ENCODE measurements at places on chromosomes 5 and 9.

- DNase-seq: no peak
Observed at GRCh38 chr5:96690861-96691260, 28.7 kb downstream of the CAST start.

DNA sequence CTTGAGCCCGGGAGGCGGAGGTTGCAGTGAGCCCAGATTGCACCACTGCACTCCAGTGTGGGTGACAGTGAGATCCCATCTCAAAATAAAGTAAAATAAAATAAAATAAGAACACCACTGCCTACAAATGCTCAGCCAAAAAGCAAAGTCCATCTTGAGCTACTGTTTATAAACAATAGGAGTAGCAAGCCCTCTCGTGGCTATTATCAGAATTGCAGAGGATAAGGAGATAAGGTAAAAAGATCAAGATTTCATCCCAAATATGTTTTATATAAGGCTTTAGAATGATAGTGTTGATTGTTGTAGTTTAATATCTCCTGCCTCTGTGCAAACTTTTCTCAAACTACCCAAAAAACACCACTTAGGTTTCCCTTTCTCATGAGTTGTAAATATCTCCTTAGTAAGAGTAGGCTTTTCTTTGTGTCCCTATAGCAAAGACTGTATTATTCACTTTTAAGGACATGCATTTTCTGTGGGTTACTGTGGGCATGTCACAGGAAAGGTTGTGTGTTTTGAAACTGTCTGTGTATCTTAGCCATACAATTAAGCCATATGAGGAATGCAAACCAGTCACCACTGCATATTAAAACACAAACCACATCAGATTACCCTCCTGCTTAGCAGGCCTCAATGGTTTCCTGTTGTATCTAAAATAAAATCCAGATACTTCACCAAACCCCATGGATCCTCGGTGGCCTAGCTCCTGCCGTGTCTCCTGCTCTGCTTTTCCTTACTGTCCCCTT lies 31.8 kb upstream of the CKS2 start:
- peak; percentile 66 for DNase-seq

- no peak for DNase-seq
Observed at GRCh38 chr5:160921423-160922285, 69.6 kb upstream of the ATP10B start.

DNA sequence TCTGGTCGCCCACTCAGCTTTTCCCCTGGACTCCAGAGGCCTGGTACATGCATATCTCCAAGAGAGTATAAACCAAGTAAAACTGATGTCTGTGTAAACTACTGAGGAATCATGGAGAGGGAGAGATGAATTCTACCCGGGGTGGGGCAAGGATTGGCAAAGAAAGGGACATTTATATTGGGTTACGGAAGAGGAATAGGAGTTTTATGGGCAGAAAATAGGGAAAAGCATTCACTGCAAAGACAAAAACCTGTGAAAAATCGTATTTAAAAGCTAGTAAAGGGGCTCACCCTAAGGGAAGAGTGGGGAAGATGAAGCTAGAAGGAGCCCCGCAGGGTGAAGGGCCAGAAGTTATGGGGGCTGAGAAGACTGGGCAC lies 248.0 kb upstream of the KLF4 start:
- no peak for DNase-seq

- DNase-seq: peak; percentile 80
Observed at GRCh38 chr9:27861887-27862286, 288.6 kb upstream of the C9orf72 start.

DNA sequence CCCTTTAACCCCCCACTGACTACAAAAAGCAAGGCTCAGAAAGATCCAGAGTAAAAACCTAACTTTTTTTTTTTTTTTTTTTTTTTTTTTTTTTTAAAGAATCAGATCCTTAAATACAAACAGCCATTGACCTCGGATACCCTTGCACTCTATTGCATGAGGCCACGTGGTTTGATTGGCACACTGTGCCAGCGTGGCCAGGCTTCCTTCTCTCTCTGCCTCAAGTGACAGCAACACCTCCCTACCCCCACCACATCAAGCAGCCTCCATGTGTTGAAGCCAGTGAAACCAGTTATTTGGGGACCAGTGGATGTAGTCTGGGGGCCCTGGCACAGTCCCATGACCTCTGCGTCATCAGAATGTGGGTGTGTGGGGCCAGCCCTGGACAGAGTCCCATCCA lies 71.4 kb downstream of the OTULIN start:
- DNase-seq: no peak

DNA sequence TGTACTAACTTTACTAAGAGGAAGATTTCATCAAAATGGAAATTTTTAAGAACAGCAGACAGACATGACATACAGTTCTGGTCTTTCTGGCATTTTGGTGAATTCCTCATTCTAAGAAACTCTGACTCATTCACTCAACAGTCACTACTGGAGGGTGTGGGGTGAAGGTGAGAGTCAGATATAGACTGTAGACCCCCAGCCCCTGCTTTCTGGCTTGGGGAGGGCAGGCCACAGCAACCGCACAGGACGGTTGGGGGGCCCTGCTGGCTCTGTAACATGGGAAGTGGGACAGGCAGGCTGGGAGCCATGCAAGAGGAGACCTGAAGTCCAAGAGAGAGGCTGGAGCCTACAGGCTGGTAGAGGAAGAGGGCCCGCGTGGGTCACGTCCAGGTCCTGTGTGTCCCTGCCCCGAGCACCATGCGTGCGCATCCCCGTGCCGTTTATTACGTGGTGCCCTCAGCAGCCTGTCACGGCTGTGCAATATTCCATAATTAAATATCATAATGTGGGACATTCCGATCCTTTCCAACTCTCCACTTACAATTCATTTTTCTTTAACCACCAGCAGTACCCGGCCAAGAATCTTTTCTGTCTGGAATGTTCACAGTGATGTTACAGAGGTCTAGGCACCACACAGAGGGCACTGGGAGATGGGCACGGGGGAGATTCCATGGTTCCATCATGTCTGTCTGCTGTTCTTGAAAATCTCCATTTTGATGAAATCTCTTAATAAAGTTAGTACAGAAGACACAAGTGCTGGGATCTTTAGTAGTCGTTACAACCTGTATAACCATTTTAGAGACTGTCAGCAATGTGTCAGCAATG lies 75.5 kb downstream of the SEMA4D start:
- peak; percentile 84 for DNase-seq

DNA sequence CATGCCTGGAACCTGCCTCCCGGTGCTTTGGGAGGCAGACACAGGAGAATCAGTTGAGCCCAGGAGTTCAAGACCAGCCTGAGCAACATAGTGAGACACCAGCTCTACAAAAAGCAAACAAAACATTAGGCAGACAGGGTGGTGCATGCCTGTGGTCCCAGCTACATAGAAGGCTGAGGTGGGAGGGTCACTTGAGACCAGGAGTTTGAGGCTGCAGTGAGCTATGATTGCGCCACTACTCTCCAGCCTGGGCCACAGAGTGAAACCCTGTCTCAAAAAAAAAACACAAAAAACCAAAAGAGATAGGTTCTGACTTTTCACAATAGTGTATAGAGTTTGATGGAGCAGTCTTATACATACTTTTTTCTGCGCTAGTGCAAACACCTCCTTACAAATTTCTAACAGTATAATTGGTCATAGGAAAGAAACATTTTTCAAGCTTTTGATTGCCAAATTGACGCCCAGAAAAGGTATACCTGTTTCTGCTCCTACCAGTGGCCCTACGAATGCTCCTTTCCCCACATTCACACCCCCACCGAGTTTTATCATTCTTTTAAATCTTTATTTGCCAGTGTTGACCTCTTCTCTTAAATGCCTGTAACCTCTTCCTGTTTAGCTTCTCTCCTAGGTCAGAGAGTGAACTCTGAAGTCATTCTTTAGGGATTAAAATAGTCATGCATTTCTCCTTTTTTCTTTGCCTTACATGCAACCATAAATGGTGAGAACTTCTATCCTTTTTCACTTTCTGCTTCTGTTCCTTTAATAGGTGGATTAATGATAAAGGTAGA lies 7.5 kb downstream of the DOCK8 start:
- DNase-seq: no peak

DNA sequence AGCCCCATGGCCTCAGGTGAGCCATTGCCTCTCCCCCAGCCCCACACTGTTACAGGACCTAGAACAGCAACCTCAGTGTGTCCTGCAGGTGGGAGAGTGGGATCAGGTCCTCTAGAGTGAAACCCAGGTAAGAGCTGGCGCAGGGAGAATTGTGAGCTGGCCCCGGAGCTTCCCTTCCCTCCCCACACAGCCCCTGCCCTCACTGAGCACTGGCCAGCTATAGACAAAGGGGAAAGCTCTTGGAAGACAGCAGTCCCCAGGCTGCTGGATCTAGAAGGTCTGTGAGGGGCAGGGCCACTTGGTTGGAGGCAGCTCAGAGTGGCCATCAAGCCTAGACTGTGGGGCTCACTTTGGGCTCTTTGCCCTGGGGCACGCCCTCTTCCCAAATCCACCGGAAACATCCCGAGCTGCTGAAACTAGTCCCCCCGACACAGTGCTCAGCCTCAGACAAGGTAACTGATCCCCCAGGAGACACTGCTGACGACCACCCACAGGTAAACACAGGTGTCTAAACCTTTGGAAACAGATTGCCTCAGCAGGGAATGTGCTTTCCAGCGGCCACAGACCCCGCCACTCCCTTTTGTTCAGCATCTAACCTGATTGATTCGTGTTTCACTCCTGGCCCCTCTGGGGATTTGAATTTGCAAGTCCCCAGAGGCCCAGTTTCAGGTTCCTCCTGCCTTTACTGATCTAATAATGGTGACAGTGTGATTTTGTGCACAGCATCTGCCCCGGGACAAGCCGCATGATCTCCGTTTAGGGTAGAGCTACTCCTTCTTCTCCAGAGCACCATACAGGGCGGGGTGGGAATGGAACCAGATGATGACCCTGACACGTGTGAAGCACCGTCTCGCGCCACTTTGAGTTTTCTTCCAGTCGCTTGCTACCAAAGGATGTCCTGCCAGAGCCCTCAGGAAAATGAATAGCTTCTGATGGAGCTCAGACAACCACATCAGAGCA lies 42.2 kb upstream of the ADAMTS2 start:
- DNase-seq: no peak

- no peak for DNase-seq
Observed at GRCh38 chr5:56479696-56480077, 246.6 kb upstream of the ANKRD55 start.

GRCh38 chr9:70389621-70390266 lies 24.7 kb downstream of the KLF9 start:
- DNase-seq: peak; percentile 42

- no peak for DNase-seq
Observed at GRCh38 chr5:108523360-108523759, 141.5 kb upstream of the FBXL17 start.

GRCh38 chr9:136081113-136081825 lies 13.8 kb downstream of the NACC2 start:
- no peak for DNase-seq

DNA sequence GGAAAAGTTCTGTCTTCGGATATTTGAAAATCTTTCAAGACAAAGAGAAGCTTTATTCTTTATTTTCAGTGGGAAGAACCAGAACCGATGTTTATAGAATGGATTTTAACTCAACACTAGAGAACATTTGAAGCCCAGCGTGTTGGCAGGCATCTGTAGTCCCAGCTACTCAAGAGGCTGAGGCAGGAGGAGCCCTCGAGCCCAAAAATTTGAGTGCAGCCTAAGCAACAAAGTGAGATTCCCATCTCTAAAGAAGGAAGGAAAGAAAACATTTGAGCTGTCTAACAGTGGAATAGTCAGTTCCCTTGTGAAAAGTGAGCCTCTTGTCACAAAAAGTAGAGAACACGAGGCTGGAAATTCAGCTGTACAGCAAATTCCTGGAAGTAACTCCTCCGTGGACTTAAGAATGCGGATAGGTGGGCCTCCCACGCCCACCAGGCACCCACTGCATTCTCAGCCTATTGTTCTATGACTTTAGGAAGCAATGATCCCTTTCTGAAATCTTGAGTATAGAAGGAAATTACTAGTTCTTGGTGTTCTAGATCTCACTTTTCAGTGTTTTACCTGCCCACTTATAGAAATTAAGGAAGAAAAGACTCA lies 2.3 kb upstream of the PTPDC1 start:
- DNase-seq: no peak

- no peak for DNase-seq
Observed at GRCh38 chr9:129486756-129487657, 133.9 kb downstream of the C9orf50 start.

- DNase-seq: no peak
Observed at GRCh38 chr5:111147502-111147901, 55.4 kb downstream of the WDR36 start.

- no peak for DNase-seq
Observed at GRCh38 chr5:27727254-27727653, 688.9 kb upstream of the CDH9 start.

DNA sequence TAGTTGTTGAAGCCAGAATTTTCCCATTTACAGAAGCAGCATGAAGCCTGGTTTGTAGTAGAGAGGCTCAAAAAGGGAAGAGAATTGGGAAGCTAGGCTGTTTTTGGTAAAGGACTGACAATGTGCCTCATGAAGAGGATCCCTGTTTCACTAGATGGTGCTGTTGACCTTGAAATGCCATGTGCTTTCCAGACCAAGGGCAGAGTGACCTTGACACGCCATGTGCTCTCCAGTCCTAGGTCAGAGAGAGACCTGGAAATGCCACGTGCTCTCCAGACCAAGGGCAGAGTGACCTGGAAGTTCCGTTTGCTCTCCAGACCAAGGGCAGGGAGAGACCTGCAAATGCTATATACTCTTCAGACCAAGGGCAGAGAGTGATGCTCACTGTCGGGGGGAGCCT lies 32.0 kb downstream of the UNC13B start:
- DNase-seq: no peak

DNA sequence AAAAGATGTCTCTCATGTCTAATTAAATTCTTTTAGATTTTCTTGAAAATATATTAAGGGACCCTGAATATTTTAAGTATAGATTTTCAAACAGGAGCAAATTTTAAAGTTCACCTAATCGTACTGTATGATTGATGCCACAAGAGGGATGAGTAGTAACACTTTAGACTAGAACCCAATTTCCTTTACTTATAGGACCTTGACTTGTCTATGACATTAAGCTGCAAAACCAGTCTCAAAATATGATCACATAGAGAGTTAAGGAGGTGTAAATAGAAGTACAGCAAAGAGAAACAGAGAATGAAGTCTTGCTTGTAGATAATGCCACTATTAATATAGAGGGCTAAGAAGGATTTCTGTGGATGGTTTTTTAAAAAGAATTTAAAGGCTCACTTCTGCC lies 312.9 kb upstream of the PRR16 start:
- no peak for DNase-seq

DNA sequence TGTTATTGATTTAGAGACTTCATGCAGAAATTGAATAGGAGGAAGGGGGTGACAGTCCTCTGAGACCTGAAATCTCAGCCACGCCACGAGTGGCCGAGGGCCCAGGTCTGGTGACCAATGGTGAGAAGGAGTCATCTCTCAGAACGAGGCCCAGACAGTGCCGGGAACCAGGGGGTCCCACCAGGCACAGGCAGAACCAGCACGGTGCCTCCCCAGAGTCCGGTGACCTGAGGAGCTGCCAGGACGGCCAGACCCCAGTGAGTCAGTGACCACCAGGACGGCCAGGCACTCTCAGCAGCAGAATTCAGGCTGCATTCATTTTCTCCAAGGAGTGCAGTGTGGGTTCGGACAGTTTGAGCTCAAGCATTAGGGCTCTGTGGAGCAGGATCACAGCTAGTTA lies 43.8 kb upstream of the NKD2 start:
- DNase-seq: no peak
